GM03348 (cell line): ENCODE measurements at places on chromosomes 6 and 20.

GRCh38 chr6:163668061-163668426 lies 253.5 kb downstream of the QKI start:
- DNase-seq, result no peak

GRCh38 chr20:38126146-38126921 lies 38.7 kb downstream of the TGM2 start:
- DNase-seq, result no peak

DNA sequence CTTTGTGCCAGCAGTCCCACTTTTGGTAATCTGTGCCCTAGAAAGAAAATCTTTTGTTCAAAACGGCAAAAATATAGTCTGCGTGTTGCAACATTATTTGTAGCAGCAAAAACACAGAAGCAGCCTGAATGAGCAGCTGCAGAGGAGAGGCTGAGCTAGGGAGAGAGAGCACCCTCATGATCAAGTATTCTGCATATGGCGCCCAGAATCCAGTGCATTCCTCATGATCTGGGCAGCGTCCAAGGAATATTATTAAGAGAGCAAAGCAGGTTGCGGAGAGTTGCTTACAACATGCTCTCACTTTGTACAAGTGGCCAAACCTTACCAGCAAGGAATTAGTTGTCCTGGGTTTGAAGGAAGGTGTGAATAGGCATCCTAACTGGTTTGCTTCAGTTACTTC lies 25.9 kb downstream of the KIZ start:
- no peak for DNase-seq

DNA sequence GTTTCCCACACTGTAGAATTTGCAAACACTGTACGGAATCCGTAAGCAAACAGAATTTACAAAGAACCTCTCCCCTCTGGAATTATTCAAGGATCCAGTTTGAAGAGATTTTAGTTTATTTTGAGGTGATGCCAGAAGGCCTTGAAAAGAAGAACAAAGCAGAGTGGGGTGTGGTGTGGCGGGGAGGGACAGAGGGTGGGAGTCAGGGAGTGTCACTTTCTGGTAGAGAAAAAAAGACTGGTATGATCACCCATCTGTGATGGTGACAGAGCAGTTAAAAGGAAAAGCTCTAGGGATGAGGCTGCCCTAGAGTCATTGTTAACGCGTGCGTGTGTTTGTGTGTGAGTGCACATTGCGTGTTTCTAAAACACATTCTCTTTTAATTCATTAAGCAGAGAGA lies 97.0 kb upstream of the F13A1 start:
- no peak for DNase-seq

DNA sequence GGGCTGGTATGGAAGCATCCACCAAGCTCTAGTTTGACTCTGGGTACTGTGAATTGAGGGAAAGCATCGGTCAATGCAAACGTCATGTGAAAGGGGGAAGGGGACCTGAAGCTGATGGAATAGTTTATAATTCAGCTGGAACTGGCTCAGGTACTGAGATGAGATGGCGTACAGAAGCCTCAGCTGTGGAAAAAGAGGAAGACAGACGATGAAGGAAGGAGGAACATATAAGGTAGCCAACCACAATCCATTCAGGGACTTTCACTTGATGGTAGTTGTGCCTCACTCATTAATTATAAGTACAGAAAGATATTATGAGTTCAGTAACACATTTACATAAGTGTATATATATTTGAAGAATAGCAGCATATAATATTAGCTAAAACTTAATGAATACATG lies 2.7 kb downstream of the CALHM5 start:
- DNase-seq, result no peak

DNA sequence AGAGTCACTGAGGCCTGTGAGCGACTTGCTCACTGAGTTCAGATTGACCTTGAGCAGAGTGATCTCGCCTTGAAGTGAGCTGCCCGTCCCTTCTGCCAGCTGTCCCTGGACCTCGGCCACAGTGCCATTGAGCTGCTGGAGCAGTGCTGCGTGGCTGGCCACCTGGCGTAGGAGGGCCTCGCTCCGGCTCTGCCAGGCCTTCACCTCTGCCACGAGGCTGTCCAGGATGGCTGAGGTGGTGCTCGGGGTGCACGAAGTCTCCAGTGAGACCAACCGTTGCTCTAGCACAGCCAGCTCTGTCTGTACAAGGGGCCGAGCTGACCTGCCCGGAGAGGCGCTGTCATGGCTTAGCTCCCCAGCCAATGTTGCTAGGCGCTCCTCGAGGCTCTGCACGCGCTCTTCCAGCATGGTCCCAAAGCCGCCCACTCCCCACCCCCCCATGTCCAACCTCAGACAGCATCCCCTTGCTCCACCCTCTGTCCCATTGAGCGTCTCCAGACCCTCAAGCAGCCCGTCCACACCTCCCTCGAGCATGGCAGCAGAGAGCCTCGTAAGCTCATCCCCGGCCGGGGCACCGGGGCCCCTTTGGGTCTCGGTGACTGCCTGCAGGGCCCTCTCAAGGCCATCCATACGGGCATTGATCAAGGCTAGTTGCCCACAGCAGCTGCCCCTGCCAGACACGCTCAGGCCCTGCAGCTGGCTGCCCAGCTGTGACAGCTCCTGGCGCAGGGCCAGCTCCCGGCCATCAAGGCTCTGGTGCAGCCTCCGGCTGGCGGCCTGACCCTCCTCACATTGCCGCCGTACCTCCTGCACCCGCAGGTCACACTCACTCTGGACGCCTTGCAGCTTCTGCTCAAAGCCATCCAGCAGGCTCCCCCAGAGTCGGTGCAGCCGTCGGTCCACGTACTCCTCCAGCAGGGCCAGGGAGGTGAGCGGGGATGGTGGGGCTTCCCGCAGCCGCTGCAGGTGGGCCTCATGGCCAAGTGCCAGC lies 4.6 kb downstream of the EMILIN3 start:
- no peak for DNase-seq

- no peak for DNase-seq
Measured at GRCh38 chr6:90184334-90185298, 112.0 kb downstream of the BACH2 start.

DNA sequence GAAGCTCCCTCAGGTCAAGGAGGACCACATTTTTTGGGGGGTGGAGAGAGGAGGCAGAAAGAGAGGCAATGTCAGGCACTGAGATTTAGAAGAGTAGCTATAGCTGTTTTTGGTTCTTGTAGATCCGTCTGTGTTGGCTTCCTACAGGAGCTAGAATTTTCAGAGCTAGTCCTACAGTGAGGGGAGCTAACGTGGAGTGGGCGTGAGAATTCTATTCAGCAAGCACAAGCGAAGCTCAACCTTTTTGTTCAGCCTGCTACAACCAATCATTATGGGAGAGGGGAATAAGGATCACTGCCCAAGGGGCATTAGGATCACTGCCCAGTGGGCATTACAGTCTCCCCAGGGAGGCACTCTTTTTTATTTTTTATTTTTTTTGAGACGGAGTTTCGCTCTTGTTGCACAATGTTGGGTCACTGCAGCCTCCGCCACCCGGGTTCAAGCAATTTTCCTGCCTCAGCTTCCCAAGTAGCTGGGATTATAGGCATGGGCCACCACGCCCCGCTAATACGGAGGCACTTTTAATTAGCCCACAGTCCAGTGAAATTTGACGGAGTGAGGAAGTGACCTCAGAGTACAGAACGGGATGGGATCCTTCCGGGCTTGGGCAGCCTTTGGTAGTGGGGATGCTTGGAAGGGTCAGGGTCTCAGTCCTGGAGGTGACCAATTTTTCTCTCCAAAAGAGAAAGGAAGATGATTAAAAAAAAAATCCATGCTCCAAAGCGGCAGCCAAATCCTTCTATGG lies 1.1 kb upstream of the PANK2 start:
- peak; percentile 65 for DNase-seq

DNA sequence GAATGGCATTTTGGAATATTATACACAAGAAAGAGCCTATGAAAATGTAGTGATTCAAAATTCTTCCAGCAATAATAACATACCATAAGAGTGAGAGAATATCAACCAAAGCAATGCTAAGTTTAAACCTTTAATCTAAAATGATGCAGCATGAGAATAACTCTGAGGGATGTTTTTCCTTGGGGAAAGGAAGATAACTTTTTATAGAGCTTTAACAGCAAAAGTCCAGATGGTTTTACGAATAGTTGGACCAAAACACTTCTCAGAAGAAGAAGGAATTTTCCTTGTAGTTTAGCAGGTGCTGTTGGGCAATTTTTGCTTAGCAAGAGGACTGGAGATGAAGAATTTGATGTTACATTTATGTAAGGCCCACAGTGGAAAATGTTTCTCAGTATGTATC lies 1503.2 kb downstream of the HACE1 start:
- no peak for DNase-seq

- DNase-seq, result no peak
Measured at GRCh38 chr6:12288211-12288618, 1.9 kb upstream of the EDN1 start.

DNA sequence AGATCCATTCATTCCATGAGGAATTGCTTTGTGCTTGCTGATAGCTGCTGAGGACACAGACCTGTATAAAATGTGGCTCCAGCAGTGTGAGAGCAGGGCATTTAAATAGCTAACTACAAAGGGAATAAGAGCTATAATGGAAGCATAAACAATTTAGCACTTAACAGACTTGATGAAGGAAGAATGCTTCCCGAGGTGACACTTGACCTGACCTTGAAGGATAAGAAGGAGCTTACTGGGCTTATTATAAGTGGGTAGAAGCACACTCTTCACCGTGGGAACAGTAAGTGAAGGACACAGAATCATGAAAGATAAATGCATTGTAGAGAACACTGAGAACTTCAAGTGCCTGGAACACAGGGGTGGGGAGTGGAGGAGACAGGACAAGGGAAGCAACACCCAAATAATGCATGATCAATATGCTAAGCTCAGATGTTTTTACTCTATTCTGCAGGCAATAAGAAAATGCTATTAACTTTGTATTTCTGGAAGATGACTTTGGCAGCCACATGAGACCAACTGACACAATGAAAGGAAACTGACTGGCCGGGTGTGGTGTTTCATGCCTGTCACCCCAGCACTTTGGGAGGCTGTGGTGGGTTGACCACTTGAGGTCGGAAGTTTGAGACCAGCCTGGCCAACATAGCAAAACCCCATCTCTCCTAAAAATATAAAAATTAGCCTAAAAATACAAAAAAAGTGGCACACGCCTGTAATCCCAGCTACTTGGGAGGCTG lies 84.2 kb downstream of the EPB41L2 start:
- no peak for DNase-seq

DNA sequence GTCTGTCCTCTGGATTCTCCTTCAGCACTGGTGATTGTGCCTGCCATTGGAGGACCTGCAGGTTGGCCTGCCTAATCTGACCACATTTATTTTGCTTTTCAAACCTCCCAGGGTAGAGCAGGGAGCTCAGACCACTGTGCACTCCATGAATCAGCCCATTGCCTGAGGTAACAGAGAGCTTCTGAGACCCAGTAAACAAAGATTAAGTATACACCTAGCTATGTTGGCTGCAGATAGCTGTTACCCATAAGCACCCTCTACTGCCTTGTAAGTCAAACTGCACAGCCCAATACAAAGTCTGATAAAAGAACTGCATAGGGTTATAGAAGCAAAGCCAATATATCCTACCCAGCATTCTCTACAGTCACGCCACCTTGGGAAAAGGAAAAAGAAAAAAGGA lies 338.7 kb downstream of the HTR1B start:
- DNase-seq, result no peak

DNA sequence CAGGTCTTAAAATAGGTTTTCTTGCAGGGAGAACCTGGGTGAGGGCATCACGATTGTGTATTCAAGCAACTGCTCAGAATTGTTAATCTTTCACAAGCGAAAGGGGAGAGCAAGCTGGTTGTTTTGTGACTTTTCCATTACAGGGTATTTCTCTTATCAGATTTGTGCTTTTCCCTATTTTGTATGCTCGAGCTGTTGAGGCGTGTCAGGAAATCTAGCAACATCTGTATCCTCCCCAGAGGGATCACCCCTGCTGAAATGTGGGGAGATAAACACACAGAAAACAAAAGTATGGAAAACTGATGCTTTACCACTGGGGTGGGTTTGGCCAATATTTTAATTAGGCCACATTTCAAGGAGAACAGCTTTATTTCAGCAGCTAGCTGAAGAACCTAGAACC lies 187.0 kb downstream of the DTNBP1 start:
- DNase-seq, result no peak

DNA sequence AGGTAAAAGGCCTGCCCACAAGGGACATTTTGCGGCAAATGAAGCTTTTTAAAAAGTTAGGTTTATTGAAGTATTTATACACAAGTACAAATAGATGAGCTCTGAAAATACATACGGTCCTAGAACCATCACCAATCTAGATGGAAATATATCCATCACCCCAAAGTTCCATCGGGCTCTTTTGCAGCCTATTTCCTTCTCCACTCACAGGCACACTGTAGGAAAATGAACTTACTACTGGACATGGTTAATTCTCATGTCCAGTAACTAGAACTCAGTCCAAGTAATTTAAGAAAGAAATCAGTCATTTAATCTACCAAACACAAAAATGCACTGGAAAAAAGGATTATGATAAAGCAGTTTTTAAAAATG lies 6.2 kb downstream of the PCNA start:
- DNase-seq, result no peak

GRCh38 chr6:111541026-111541681 lies 58.1 kb upstream of the REV3L start:
- no peak for DNase-seq
